Eye (tissue), 1 donor: ENCODE measurements at places on chromosomes 5 and 9.

- peak; percentile 83 for DNase-seq
These were observed at the start of gene SH3GL2 for GRCh38 chr9:17578911-17579793. TSS of gene SH3GL2 (plus strand) at chr9:17579066.

GRCh38 chr9:94134629-94135028, 50.4 kb downstream of the PTPDC1 start:
- no peak for DNase-seq

- DNase-seq = peak; percentile 89
These were observed 547.8 kb downstream of the CCDC171 start for GRCh38 chr9:16100537-16101091.

- DNase-seq = no peak
These were observed 213.5 kb upstream of the TARS1 start for GRCh38 chr5:33227247-33227646.

- peak; percentile 81 for DNase-seq
These were observed 52.4 kb downstream of the AHRR start for GRCh38 chr5:373710-374602.

DNA sequence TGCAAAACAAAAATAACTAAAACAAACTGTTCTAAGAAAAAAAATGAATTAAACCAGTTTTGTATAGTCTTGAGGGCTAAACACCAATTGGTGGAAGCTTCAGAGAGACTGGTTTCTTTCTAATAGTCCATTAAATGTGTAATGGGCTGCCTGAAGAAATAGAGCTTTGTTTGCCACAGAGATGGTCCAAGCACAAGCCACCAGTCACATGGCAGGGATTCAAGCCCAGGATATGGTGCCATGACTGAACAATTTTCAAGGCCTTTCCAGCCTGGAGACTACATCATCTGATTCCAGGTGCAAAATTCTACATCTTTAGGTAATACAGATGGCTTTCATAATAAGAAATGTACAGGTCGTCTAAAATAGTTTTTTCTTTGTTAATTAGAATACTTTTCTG, 355.3 kb downstream of the NR2F1-AS1 start:
- DNase-seq = no peak

DNA sequence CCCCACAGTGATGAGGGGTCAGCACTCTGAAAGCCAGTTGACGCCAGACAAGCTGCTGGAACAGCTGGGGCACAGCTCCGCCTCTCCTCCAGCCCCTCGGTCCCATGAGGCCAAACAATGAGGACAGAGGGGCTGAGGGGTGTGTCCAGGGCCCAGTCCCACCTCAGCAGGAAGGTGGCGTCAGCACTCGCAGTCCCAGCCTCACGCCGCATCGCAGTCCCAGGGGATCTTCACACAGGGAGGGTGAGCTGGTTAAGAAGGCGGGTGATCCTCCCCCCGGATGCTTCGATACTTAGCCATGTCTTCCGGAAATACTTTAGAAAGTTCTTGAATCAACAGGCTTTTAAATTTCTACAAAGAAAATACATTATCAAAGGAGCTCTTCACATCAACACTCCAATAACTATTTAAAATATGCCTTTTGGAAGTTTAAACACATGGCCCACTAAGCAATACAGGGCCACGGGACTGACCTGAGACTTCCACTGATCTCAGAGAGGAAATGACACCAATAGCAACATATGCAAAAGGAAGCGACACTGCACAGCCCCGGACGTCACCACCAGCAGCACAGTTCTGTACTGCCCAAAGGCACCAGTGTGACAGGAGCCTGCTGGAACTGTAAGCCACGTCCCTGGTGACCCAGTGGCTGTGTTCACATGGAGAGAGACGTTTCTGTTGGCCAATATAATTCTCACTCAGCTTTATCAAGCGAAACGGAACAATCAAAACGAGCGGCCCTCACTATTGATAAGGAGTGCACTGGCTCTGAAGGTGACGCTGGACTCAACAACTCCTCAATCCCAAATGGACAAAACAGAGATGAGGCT, 5.9 kb downstream of the MED10 start:
- DNase-seq = no peak

DNA sequence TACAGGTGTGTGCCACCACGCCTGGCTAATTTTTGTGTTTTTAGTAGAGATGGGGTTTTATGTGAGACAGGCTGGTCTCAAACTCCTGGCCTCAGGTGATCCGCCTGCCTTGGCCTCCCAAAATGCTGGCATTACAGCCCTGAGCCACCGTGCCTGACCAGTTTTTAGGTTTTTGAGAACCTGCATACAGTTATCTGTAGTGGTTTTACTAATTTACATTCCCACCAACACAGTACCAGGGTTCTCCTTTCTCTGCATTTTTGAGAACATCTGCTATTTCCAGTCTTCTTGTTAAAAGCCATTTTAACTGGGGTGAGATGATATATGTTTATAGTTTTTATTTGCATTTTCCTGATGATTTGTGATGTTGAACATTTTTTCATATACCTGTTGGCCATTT, 12.8 kb downstream of the DMXL1 start:
- no peak for DNase-seq

DNA sequence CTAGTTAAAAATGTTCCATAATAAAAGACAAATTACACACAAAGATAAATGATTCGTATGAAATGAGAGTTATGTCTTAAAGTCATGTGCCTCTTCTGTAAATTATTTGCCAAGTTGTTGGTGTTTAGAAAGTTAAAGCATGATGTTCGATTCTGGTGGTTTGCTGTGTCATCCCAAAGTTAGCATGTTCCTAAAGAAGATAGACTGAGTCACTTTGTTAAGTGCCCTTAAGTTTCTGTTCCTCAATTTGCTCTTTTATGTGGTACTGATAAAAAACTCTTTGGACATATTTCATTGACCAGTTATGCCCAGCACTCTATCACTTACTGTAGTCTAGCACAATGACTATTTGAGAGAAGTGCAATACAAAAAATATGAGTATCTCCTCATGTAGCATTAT, 366.9 kb upstream of the ZNF608 start:
- no peak for DNase-seq

- DNase-seq = no peak
These were observed 965 bp downstream of the CLTA start for GRCh38 chr9:36191686-36192085.

DNA sequence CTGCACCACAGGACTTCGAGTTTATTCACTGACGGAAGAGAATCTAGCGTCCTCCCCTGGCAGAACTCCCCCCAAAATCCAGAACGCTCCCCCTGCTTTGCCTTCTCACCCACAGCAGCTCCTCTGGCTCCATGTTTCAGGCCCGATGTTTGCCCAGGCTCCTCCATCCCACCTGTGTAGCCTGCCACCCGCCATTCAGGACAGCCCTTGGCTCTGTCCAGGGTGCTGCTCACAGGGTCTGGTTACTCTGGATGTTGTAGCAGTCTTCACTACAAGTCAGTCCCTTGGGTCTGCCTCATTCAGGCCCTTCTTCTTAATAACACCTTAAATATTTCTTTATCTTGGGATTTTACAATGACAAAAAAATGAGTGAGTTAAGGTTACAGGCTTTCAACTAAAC, 41.3 kb upstream of the SV2C start:
- no peak for DNase-seq

GRCh38 chr9:20307621-20308020, 314.7 kb downstream of the MLLT3 start:
- peak; percentile 45 for DNase-seq

DNA sequence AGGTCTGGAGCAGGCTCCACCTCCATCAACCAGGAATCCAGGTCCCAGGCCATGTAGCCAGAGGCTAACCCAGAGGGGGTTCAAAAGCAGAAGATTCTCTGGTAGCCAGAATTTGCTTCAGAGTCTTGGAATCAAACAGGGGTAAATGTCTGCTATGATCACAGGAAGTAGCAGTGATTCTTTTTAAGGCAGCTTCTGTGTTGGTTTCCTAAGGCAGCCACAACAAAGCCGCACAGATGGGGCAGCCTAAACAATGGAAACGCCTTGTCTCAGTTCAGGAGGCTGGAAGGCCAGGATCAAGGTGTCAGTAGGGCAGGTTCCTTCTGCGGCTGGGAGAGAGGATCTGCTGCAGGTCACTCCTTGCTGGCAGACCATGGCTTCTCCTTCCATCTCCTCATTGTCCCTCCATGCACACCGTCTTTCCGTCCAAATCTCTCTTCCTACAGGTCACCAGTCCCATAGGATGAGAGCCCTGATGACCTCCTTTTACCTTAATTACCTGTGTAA, 167.3 kb downstream of the ROR2 start:
- no peak for DNase-seq

DNA sequence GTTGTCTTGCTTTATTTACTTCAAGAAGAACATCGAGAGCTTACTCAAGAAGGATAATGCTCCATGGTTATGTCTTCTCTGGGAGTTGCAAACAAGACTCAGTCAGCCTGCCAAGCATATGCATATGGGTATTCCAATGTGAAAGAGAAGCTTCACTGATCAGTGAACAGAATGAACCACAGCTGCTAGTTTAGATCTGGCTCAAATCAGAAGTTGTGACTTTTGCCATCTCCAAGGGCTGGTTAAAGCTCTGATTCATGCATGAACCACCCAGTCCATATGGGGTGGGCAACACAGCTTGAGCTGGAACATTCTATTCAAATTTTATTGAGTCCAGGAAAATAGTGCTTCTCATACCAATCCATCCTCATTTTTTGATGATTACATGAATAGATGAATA, 50.0 kb downstream of the ATPSCKMT start:
- DNase-seq = no peak

GRCh38 chr9:78507037-78507436, 210.1 kb downstream of the PSAT1 start:
- DNase-seq = peak; percentile 97

DNA sequence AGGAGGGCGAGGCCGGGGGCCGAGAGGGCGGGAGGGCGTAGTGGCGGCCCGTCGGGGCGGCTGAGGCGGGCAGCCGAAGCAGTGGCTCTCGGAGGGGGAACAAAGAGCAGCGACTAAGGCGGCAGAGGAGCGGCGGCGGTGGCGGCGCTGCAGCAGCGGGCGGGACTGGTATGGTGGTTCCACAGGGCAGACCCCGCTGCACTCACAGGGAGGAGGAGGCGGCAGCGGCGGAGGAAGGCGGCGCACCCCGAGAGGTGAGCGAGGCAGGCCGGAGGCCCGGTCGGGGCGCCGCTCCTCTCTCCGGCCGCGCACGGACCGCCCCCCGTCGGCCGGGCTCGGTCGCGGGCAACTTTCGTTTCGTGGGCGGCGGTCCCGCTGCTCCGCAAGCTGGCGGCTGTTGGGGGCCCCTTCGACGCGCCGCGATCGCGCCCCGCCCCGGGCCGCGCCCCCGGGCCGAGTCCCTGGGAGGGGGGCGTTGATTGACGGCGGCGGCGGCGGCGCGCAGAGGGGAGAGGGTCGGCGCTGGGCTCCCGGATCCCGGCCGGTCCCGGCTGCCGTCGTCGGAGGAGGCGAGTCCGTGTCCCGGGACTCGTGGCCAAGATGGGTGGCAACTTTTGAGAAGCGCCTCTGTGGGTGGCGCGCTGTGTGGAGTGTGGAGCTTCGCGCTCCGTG, 467 bp downstream of the CNOT6 start:
- DNase-seq = peak; percentile 80

DNA sequence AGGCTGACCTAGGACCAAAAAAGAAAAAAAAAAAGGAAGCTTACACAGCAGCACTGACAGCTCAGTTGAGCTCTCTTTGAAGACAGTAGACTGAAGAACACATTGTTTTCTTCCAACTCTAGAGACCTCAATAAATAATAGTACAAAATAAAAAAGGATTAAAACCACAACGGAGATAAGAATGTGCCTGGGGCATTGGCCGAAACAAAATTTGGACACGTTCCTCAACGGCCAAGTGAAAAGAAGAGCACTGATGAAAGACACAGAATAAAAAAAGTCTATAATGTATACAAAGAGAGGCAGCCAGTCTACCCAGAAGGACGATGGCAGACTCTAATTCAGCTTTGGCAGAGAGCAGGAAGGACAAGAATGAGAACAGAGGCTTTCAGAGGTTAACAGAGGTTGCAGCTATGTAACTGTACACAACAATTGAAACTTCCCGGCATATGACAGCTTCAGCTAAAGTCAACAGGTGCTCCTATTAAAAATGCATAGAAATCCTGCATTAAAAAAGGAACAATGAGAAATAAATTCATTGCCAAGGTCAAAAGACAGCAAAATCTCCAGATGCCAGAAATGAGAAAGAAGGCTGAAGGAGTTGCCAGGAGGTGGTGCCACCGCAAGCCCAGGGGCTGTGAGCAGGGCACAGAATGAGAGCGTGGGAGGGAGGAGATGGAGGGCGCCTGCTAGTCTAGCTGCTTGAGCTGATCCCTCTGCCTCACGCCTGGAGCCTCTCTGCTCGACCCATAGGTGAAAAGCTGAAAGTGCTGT, 113.9 kb downstream of the DCP2 start:
- DNase-seq = no peak

DNA sequence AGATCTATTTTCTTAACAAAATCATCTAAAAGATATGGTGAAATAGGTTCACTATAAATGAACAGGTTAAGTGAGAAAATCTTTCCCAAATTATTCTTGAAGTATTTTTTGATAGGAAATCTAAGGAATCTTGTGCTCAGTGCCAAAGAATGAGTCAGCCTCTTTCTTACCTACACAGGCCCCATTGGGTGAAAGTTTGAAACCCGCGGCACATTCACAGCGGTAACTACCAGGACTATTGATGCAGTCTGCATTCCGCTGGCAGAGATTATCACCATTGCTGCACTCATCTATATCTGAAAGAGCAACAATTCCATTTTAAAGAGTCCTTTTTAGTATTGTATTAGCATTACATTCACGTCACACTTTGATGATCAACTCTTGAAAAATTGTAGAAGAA, 221.8 kb downstream of the SLC12A2 start:
- DNase-seq = no peak

- DNase-seq = no peak
These were observed 286.1 kb downstream of the TRPM3 start for GRCh38 chr9:70835323-70835722.

DNA sequence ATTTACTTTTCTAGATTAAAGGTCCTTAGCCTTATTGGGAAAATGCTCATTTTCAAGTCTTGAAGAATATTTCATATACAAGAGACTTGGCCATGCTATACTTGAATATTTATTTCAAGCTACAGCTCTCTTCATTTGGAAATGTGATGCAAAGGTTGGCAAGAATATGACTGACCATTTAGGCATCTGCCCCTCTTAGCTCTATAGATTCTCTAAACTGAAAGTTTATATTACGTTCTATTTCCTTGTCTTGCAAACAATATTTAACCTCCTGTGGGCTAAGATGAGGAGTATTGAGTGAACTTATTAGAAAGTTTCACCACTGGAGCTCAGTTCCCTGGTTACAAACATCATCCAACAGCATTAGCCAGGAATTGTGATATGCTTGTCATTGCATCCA, 593.1 kb downstream of the MAT2B start:
- DNase-seq = no peak

- no peak for DNase-seq
These were observed 29.1 kb downstream of the GIN1 start for GRCh38 chr5:103090791-103091190.

- peak; percentile 60 for DNase-seq
These were observed 71.4 kb downstream of the MYO10 start for GRCh38 chr5:16864631-16865131.

DNA sequence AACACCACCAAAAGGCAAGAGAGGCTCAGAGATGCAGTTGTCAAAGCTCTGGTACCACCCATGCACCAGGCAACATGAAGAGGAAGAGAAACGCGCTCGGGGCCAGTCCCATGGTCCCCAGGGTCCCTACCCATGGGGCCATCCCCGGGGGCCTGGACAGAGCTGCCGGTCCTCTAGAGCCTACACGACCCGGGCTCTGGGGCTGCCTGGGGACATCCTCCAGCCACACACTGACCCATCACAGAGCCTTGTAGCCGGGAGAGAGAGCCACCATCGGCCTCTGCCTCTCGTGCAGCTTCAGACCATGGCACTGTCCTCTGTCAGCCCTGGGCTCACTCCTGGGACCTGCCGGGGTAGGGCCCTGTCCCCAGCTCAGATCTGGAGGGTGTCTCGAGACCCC, 23.7 kb downstream of the VAV2 start:
- no peak for DNase-seq
